ENCODE measurements at places on chromosomes 1 and 21.

DNA sequence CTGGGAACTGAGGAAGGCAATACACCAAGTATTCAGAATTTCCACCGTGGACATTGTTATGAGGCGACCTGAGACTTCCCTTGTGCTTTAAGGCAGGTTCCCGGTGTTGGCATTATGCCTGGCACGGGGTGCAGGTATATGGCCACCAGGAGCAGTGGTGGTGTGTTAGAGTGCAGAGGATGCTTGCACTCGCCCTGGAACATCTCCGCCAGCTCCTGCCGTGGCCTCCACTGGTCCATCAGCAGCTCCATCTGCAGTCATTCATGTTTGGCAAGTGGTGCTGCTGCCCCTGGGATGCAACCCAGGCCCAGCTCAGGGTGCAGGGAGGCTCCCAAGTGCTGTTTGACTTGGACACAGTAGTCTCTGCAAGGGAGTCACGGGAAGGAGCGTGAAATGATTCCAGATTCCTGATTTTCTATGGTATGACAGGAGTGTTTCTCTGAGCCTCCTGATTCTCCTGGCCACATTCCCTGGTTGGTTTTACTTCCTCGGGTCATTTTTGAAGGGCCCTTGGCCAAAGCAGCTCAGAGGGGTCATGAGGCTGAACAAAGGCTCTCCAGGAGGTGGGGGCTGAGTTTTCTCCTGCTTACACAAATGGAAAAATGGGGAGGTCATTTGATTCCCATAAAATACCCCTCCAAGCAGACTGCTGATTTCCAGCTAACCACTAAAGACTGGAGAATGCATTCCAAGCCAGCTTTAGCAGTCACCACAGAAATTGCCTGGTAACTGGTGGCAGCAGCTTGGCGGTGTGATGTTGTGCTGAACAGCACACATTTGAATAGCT is 60.4 kb upstream of the PSEN2 start:
- DNase-seq = no peak

DNA sequence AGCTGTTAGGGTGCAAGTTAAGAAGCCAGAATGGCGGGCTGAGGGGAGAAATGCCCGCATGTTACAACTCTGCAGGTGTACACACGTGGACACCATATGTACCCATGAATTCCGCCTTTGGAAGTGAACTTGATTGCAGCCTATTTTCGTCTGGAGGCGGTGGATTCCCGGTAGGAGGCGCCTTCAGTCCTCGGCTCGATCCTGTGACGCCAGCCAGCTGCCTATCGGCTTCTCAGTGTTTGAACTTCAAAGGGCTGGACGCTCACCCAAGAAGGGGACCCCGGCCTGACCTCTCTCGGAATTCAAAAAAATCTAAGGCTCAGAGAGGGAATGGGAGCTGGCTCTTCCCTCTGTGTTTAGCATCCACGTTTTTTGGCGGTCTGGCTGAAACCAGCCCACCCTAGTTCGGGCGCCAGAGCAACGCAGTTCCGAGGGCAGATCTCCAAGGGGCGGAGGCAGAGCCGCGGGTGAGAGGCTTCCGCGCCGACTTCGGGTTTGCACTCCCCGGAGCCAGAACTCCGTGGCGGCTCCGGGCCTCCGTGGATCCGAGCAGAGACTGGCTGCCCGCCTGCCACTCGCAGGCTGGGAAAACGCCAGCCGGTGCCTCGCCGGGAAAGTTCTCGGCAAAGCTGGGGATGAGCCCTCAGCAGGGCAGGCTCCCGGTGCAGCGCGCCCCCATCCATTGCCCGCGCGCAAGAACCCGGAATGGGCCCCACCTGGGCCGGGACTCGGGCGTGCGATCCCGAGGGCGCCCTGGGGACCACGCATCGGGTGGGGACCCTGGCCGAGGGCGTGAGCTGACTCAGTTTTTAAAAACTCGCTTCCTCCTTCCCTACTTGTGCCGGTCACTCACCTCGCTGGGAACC is 996 bp upstream of the TMEM51 start:
- peak; percentile 50 for DNase-seq

DNA sequence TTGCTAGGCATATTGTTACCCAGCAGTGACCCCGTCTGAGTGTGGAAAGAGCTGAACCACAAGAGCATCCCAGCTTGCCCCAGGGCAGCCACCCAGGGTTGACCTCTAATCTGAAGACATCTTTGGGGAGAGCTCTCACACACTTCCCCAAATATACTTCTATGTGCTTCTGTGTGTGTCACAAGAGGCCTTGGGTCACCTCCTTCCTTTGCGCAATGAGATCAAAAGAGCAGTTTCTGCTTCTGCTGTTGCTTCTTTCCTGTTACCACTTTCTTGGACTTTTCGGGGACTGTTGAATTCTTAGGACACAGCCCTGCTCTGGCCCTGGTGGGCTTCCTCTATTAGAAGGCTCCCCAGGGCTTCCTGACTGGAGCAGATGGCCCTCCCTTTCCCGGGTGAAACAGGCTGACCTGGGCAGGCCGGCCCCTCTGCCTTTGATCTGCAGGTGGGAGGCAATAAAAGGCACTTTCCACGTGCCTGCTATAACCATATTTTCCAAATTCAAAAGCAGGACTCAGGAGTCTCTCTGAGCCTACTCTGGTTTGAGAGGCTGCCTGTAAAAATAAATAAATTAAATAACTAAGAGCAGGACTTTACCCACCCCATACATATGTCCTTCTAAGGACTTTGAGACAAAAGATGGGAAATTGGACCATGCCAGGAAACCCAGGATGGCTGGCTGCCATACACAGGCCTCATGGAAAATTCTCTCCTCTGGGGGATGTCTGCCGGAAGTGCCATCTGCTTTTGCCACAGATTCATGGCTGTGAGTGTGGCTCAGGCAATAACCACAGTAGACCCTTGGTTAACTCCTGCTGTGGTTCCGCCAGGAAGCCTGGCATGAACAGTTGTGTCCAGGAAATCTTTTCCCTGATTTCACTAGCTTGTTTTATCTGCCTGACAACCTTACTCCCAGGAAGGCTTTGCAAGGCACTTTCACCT is 28.3 kb upstream of the RCSD1 start:
- DNase-seq = peak; percentile 71

DNA sequence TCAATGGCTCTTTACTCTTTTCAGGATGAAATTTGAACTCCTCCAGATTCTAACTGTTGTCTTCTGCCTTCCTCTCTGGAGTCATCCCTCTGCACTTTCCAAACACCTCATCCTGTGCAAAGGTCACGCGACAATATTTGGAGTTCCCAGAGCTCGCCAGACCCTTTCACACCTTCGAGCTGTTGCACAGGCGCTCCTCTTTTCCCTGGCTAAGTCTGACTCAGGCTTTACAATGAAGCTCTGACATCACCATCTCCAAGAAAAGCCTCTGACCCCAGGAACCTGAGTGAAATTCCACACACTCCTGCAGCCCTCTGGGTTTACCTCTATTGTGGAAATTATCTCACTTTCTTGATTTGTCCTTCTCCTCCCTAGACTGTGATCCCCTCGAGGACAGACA is 270.3 kb downstream of the RGS7 start:
- no peak for DNase-seq

- DNase-seq = no peak
These were observed 76.4 kb downstream of the UBE4B start for GRCh38 chr1:10108948-10109708.

GRCh38 chr21:44533121-44533890 is 6.7 kb downstream of the KRTAP10-1 start:
- no peak for DNase-seq

DNA sequence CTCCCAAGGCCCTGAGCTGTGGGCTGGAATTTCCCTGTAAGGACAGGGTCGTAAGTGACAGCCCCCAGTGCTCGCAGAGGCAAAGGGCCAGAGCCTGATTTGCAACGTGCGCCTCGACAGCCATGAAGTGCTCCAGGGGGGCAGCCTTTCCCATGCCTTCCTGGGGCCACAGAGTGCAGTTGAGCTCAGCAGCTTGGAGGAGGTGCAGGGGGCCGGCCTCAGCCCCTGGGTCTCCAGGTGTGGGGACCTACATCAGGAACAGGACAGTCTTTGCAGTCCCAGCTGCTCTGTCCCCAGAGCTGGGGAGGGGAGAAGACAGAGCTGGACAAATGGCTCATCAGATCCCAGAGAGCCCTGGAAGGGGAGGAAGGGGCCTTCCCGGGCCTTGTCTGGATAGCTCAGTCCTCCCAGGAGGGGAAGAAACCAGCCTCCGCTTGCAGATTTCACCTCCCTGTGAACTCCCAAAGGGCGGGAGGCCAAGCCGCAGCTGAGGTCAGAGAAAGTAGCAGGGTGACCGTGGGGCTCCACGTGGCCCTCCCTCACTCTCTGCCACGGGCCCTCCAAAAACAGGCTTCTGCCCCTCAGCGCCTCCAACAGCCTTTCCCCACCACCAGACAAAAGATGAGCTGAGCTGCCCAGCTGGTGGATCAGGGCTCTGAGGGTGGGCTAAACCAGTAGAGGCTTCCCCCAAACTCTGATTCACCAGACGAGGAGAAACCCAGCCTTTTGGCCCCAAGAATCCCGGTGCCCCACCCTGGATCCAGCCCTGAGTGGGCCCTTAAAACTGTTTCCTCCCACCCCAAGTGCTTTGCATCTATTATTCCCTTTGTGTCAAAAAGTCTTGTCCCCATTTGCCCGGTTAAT is 76.5 kb downstream of the DHRS3 start:
- DNase-seq = no peak

GRCh38 chr1:145918992-145919939 is 749 bp upstream of the PEX11B start:
- no peak for DNase-seq

GRCh38 chr1:166822385-166822784 is 16.9 kb upstream of the POGK start:
- no peak for DNase-seq

GRCh38 chr1:84936116-84936810 is 43.3 kb upstream of the LPAR3 start:
- peak; percentile 67 for DNase-seq

GRCh38 chr1:212313616-212314015 is 28.4 kb downstream of the PPP2R5A start:
- no peak for DNase-seq

Measured in NCI-H1694 (cell line).